ENCODE measurements at places on chromosomes 16 and 17. TPM values are rescaled to one million over a fixed set of nuclear protein-coding genes. Genes with fewer than 3 reads are reported as not detected.

The SYCE1L gene
- total RNA-seq, result 2.2 TPM

The KRT9 gene
- total RNA-seq, result not detected

The KRTAP16-1 gene
- total RNA-seq, result not detected

The PDK2 gene
- 1.9 TPM for total RNA-seq

The ARL6IP1 gene
- total RNA-seq, result 230 TPM
